ENCODE measurements at places on chromosomes 16 and 17.

GRCh38 chr16:65828296-65828695 is 538.2 kb upstream of the CDH5 start:
- DNase-seq = no peak

DNA sequence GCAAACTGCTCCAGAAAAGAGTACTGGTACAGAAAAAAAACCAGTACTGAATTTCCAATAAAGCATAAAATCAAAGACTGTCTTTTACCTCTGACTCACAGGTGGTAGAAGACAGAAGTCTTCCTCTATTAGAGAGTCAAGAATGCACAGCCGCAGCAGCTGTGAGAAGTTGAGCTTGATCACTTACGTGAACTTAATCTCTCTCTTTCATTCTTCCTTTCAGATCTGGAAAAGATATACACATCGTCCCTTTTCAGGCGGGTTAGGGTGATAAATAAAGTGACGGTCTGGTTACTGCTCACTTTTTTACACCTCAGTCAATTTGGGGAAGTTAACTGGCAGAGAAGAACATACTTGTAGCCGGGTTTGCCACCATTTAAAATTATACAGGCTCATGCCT is 3.9 kb downstream of the IFT140 start:
- no peak for DNase-seq

- no peak for DNase-seq
These were observed 147.2 kb downstream of the HS3ST2 start for GRCh38 chr16:22961206-22961605.

DNA sequence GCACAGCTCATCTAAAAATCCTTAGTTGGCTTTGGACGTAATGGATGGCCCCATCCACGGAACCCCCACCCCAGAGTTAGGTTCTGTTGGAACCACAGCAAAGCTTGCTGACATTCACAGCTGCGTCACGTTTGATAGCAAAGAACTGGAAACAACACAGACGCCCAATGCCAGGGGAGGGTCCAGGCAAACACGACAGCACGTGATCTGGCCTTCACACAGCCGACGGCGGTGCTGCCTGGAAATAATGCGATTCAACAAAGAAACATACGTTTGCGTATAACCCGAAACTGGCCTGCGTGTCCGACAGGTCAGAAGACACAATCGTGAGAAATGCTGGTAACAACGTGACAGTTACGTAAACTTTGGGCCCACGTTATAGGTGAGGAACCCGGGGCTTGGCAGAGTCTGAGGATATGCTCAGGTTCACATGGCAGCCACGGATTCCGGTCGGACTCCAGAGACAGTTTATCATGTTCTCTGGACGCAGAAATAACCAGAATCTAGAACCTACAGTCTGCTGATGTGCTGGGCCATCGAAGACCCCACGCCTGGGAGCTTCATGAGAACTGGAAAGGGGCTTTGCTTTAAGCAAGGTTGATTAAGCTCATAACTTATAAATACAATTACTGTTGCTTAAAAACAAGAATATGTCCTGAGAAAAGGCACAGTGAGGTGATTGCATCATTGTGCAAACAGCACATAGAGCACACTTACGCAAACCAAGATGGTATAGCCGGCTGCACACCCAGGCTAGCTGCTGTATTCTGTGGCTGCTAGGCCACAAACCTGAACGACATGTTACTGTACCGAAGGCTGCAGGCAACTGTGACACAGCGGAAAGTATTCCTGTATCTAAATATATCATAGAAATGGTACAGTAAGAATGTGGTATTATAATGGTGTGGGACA is 70.4 kb downstream of the RPH3AL start:
- no peak for DNase-seq

- DNase-seq = peak; percentile 35
These were observed at the start of gene CNTNAP4 for GRCh38 chr16:76276745-76277438. CNTNAP4 (plus strand) TSS chr16:76277401; CDS start chr16:76277663, 262 bp downstream.

DNA sequence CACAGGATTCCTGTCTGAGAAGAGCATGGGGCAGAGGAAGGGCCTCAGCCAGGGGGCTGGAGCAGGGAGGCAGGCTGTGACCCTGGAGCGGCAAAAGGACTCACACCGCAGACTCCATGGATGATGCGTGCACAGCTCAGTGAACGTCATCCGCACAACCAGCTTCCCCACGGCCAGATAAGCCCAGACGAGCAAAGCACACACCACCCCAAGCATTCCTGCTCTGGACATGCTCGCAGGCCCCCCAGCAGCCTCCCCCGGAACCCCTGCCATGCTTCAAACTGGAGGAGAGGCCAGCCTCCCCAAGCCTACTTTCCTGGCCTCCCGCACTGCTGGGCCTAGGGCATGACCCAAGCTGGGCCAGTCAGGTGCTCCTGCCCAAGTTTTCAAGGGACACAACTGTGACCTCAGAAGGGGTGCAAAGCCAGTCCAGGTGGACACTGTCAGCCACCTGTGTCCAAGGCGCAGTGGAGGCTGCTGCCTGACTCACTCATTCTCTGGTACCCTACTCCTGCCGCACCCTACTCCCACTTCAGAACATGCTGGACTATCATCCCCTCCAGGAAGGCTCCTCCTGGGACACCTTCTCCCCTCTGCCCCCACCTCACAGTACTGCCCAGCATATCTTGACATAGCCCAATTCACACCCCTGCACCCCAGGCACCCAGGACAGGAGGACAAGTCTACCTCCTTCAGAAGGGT is 4.8 kb downstream of the BCAR1 start:
- no peak for DNase-seq

DNA sequence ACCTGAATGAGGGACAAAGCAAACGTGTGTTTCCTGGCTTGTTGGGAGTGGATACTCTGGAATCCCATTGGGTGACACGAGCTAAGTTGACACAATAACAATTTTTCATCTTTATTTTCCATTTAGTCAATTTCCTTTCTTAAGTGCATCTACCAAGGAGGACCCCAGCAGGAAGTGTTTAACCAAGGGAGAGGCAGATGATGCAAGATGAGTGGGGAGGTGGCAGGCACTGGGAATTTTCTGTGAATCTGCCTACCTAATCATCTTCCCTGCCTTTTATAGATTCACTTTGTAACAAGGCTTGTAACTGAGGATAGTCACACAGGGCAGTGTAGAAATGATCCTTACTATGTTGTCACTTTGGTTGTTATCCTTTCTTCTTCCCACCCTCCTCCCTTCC is 317.7 kb upstream of the HSBP1 start:
- no peak for DNase-seq

- no peak for DNase-seq
These were observed 331.2 kb downstream of the MAF start for GRCh38 chr16:79269211-79269863.

- peak; percentile 67 for DNase-seq
These were observed at the start of gene C16orf87 for GRCh38 chr16:46830902-46831647. C16orf87 (minus strand) TSS chr16:46831180; CDS start chr16:46831149, 31 bp downstream.

DNA sequence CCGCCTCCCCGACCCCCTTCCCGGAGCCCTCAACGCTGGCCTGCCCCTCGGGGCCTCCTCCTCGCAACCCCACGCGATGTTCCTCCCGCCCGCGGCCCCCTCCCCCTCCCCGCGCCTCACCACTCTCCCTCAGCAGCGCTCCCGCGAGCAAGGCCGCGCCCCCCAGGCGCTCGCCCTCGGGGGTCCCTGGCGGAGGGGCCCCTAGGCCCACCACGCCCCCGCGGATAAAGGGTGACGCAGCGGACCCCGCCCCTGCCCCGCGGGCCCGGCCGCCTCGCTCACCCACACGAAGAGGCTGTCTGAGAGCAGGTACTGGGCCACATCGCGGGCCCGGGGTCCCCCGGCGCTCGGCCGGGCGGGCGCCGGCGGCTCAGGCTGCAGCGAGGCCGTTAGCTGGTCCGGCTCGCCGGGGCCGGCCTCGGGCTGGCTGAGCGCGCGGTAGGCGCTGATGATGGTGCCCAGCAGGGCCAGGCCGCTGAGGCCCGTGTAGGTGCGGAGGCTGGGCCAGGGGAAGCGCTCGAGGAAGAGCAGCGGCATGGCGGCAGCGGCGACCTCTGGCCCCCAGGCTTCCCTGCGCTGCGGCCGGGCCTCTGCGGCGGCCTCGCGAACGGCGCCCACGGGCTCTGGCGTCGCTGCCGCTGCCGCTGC is 430 bp downstream of the AMFR start:
- no peak for DNase-seq

DNA sequence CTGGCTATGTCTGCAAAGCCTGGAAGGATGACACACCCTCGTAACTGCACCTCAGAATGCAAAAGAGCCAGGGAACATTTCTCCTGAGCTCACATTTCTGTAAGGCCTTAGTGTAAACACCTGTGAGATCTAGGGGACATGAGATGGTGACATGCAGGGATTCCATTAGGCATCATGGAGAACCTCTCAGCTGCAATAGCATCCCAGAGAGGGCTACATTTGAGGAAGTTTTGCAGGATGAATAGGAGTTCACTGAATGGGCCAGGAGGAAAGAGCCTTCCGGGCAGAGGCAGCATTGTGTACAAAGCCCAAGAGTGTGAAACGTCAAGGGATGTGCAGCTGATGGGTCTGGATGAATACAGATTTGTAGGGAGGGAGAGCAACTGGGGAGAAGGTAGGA is 223.0 kb upstream of the RPL38 start:
- DNase-seq = no peak

GRCh38 chr17:57494443-57494842 is 238.1 kb downstream of the MSI2 start:
- DNase-seq = no peak

All from NCI-H748 treated with DMSO at 0.1 percent for 48 hours (cell line).